ENCODE measurements at places on chromosomes 4 and X.

DNA sequence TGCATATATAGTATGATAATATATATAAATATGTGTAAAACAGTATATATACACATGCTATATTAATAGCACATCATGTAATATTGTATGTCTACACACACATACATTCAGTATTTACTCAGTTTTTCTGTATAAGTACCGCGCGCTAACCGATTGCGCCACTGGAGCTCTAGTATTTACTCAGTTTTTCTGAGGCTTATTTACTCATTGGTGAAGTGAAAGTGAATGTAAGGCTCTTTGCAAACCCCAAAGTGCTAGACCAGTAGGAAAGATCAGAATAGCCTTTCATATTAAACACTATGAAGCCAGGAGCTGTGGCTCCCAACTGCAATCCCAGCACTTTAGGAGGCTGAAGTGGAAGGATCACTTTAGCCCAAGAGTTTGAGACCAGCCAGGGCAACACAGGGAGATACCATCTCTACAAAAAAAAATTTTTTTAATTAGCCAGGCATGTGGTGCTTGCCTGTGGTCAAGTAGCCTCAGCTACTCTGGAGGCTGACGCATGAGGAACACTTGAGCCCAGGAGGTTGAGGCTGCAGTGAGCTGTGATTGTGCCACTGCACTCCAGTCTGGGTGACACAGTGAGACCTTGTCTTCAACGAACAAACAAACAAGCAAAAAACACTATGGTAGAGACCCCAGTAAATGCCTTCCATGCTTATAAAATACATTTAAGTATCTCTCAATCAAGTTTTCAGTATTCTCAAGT lies 125.8 kb downstream of the KIT start:
- DNase-seq = peak; percentile 29

GRCh38 chr4:40808926-40809457 lies 59.2 kb downstream of the NSUN7 start:
- DNase-seq = no peak

GRCh38 chrX:13008189-13008533 lies 33.3 kb downstream of the TMSB4X start:
- DNase-seq = no peak

DNA sequence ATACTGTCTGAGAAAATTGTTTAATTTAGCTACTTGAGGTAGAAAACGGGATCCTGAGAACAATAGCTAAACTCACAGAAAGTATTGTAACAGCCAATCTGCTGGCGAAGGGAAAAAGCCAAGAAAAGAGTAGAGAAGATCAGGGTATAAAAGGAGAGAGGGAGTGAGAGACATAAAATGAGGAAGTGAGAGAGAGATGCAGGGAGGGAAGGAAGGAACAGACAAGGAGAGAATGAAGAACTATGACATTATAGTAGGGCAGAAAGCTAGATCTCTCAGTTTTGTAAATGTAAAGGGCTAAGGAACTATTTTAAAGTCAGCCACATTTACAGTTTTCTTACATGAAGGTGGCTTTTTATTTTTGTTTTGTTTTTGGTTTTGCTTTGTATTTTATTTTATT lies 1.6 kb upstream of the GIMD1 start:
- DNase-seq = no peak

GRCh38 chrX:37717708-37718107 lies 32.1 kb downstream of the XK start:
- DNase-seq = no peak

GRCh38 chrX:30961387-30962174 lies 72.5 kb upstream of the TAB3 start:
- DNase-seq = no peak

DNA sequence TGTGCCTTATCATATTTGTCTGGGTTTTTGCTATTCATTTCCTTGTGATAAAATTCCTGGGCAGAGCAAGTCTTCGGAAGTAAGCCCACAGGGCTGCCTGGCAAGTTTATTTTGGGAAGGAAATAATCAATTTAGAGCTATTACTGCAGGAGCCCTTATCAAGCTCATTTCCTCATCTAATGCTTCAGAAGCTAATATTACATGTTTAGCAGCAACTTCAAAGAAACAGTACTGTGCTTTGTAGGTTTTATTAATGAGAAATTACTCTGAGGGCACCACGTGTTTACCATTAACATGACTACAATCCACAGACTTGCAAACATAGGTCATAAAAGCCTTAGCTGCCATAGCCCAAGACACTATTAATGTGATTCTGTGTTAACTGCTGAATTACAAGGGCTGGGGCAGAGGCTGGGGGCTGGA lies 540.0 kb downstream of the SPRY1 start:
- no peak for DNase-seq

GRCh38 chr4:58175024-58175423 lies 1064.8 kb upstream of the IGFBP7 start:
- DNase-seq = no peak

Data from adipocyte (in vitro differentiated cells).